WTC11 (cell line): ENCODE measurements at places on chromosomes 12 and 14. TPM values are rescaled to one million over a fixed set of nuclear protein-coding genes. Genes with fewer than 3 reads are reported as not detected.

The EML5 gene
- 0.66 to 1.2 TPM (median 0.85 TPM) in 3 replicates for total RNA-seq

The EXD2 gene
- total RNA-seq: 24.1 to 28.2 TPM (median 26.2 TPM) in 3 replicates

The KLRF2 gene
- total RNA-seq: not detected in 3 replicates

The PLXNC1 gene
- 1.4 to 3.1 TPM (median 2.0 TPM) in 3 replicates for total RNA-seq

The IL31 gene
- total RNA-seq: not detected in 3 replicates

The CYP27B1 gene
- 2.1 to 3.2 TPM (median 2.8 TPM) in 3 replicates for total RNA-seq

The BBOF1 gene
- total RNA-seq: 0.48 to 0.98 TPM (median 0.73 TPM) in 3 replicates

The PLEKHD1 gene
- 0.85 to 1.0 TPM (median 0.87 TPM) in 3 replicates for total RNA-seq

The RITA1 gene
- 26.4 to 29.3 TPM (median 27.1 TPM) in 3 replicates for total RNA-seq

The KCNA5 gene
- 0.14 to 0.23 TPM (median 0.22 TPM) in 3 replicates for total RNA-seq

The ADAMTS20 gene
- 6.0 to 7.4 TPM (median 7.2 TPM) in 3 replicates for total RNA-seq

The CCDC177 gene
- 1.7 to 2.2 TPM (median 2.1 TPM) in 3 replicates for total RNA-seq

The PRB4 gene
- not detected in 3 replicates for total RNA-seq

The HEATR5A gene
- total RNA-seq: 29.6 to 36.2 TPM (median 31.6 TPM) in 3 replicates

- H3K36me3 ChIP-seq: no peaks in the 10 kb centered on the region; the same call in 1 of the 2 replicates
- H3K27ac ChIP-seq: no peak overlapping the region
- H3K4me3 ChIP-seq: no peak overlapping the region
- no peak for DNase-seq
- H3K4me1 ChIP-seq: peaks cover 12% of the 10 kb centered on the region
- H3K27me3 ChIP-seq: no peaks in the 10 kb centered on the region
Measured at GRCh38 chr12:113818283-113818682, 147.8 kb downstream of the RBM19 start.

DNA sequence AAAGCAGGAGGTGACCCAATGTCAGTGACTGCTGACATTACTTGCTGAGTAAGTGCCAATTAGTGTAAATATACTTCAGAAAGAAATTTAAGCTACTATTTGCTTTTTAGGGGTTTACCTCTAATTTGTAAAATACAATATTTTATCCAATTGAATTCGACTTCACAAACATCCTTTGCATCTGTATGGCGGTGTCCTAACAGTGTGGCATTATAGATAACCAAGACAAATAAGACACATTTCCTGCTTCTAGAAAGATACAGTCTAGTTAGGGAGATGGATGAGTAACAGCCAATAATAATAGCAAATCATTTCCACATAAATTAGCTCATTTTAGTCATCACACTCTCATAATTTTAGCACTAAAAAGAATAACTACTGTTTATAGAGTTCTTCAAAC is 196.5 kb downstream of the AKAP6 start:
- no peak for DNase-seq
- no peaks in the 10 kb centered on the region; the same call in 1 of the 2 replicates for H3K27me3 ChIP-seq
- no peaks in the 10 kb centered on the region for H3K36me3 ChIP-seq
- H3K4me1 ChIP-seq: no peaks in the 10 kb centered on the region
- no peak overlapping the region for H3K27ac ChIP-seq
- H3K4me3 ChIP-seq: no peak overlapping the region

GRCh38 chr12:46526233-46526632 is 153.7 kb upstream of the SLC38A2 start:
- peaks cover 19% of the 10 kb centered on the region for H3K36me3 ChIP-seq
- H3K27ac ChIP-seq: no peak overlapping the region
- H3K4me1 ChIP-seq: 0 out of 2 replicates have a peak, but pooled peaks cover 4% of the 10 kb centered on the region
- DNase-seq: no peak
- no peak overlapping the region for H3K4me3 ChIP-seq
- H3K27me3 ChIP-seq: no peaks in the 10 kb centered on the region

DNA sequence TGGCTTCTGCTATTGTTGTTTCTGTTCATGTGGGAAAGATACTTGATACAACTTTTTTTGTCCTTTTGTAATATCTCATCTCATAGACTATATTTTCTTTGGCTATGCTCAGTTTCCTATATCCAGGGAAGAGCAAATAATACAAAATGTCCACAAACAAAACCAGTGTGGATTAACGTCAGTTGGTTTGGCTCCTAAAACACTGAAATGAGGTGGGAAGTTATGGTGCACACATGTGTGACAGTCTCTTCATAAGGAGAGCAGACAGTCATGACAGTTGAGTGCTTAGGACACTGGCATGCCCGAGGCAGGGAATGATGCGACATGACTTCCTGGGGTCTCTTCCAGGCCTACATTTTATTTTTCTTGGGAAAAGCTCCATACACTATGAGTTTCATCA is 27.5 kb downstream of the RHOJ start:
- no peak for DNase-seq
- no peak overlapping the region for H3K27ac ChIP-seq
- H3K4me1 ChIP-seq: peaks cover 16% of the 10 kb centered on the region
- H3K27me3 ChIP-seq: no peaks in the 10 kb centered on the region
- no peak overlapping the region for H3K4me3 ChIP-seq

- no peaks in the 10 kb centered on the region for H3K27me3 ChIP-seq
- H3K4me3 ChIP-seq: no peak overlapping the region
- no peak overlapping the region for H3K27ac ChIP-seq
- H3K4me1 ChIP-seq: no peaks in the 10 kb centered on the region
- H3K36me3 ChIP-seq: no peaks in the 10 kb centered on the region
Measured at GRCh38 chr14:86858591-86858990, 1134.4 kb downstream of the GALC start.

DNA sequence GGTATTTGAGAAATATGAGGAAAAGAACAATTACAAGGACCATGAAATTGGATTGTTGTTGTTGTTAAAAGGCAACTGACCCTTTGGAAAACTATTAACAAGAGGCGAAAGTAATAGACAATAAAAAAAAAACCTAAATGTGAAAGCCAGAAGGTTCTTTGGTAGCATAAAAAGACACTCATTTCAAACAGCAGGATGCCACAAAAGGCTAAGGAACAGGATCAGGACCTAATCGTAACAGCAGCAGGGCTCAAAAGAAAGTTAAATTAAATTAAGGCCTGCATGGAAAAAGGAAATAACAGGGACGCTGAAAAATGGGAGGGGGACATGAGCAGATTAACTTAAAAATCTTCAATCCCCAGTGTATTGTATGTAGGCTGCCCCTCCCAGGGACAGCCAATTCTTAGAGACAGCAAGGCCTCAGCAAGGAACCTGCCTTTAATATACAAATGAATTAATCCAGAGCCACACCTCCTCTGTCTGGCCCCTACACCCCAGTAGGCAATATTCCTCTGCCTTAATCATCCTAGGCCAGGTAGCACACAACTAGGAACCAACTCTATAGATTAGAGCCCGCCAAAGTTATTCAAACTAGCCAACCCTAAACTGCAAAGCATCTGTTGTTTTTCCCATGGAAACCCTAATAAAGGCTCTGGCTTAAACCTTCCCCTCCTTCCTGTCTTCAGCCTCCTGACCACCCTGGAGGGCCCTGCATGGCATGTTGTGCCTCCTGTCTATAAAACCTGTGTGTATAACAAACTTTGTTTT is 28.4 kb upstream of the AP4S1 start:
- H3K36me3 ChIP-seq: peaks cover 27% of the 10 kb centered on the region
- H3K4me3 ChIP-seq: peak overlapping the region; percentile 15; the same call in 1 of the 2 replicates
- no peaks in the 10 kb centered on the region for H3K27me3 ChIP-seq
- DNase-seq: no peak

DNA sequence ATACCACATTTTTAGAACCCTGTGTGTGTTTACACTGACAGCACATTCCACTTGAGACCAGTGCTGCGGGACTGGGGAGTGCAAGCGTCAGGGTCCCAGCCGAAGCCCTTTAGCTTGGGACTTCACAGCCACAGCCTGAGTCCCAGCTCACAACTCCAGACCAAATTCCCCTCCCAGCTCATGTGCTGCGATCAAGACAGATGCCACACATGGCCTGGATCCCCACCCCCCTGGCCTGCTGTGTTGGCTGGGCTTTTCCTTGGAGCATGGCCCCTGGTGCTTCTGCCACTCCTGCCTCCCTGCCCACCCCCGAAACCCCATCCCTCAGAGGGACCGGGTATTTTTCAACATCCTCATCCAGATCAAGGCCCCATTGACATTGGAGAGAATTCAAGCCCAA is 63.7 kb downstream of the WDR20 start:
- H3K27me3 ChIP-seq: no peaks in the 10 kb centered on the region
- peaks cover 5% of the 10 kb centered on the region; the same call in 1 of the 2 replicates for H3K36me3 ChIP-seq
- H3K4me3 ChIP-seq: no peak overlapping the region
- DNase-seq: no peak
- no peak overlapping the region for H3K27ac ChIP-seq

DNA sequence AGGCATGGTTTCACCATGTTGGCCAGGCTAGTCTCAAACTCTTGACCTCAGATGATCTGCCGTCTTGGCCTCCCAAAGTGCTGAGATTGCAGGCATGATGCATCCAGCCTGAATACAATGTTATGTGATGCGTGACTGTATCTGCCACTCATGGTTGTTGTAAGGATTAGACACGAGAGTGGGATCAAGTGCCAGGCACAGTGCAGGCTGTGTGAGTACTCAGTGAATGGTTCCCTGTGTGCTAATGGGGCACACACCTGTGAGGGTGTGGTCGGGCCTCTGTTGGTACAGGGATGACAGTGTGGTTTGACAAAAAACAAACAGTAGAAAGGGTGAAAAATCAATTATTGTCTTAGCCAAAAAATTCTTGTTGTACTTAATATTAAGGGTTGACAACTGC is 61.8 kb downstream of the TECPR2 start:
- no peak overlapping the region for H3K4me3 ChIP-seq
- peaks cover 34% of the 10 kb centered on the region for H3K36me3 ChIP-seq
- DNase-seq: no peak
- H3K27ac ChIP-seq: no peak overlapping the region
- no peaks in the 10 kb centered on the region for H3K4me1 ChIP-seq
- H3K27me3 ChIP-seq: no peaks in the 10 kb centered on the region

- H3K27ac ChIP-seq: no peak overlapping the region
- H3K4me3 ChIP-seq: no peak overlapping the region
- peaks cover 33% of the 10 kb centered on the region for H3K36me3 ChIP-seq
- H3K27me3 ChIP-seq: no peaks in the 10 kb centered on the region
- no peaks in the 10 kb centered on the region for H3K4me1 ChIP-seq
Measured at GRCh38 chr14:33879684-33880286, 71.1 kb downstream of the EGLN3 start.

- H3K4me3 ChIP-seq: no peak overlapping the region
- H3K27ac ChIP-seq: no peak overlapping the region
- H3K36me3 ChIP-seq: peaks cover 14% of the 10 kb centered on the region
- H3K4me1 ChIP-seq: peaks cover 27% of the 10 kb centered on the region
- DNase-seq: no peak
- H3K27me3 ChIP-seq: peaks cover 10% of the 10 kb centered on the region
Measured at GRCh38 chr14:97039717-97040363, 242.7 kb downstream of the VRK1 start.

GRCh38 chr14:24334431-24335291 is at the start of gene ADCY4:
Gene ADCY4, minus strand, starts transcription at chr14:24335071. Its CDS starts 419 bp downstream, at chr14:24334652.
- peak; percentile 41 for DNase-seq
- peak within 1 kb of the TSS; percentile 78 for H3K4me3 ChIP-seq
- peaks cover 24% of the 10 kb centered on the region for H3K4me1 ChIP-seq
- no peak within 1 kb of the TSS for H3K27ac ChIP-seq
- peaks cover 100% of the 10 kb centered on the region for H3K27me3 ChIP-seq

- no peak overlapping the region for H3K4me3 ChIP-seq
- no peaks in the 10 kb centered on the region for H3K36me3 ChIP-seq
- no peak overlapping the region for H3K27ac ChIP-seq
Measured at GRCh38 chr14:31920989-31921650, 156.0 kb upstream of the ARHGAP5 start.

DNA sequence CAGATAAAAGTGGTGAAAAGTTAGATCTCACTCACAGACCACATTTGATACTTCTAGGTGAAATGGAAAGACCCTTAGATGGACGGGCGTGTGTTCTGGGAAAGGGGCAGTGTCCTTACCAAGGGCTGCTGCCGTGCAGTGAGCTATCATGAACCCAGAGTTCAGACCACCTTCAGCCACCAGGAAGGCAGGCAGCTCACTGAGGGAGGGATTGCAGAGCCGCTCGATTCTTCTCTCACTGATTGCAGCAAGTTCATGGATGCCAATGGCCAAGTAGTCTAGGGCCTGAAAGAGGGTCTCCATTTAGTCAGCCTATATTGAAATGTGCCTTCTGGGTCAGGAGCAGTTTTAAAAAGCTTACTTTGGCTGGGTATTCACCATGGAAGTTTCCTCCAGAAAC is 15.7 kb downstream of the HAL start:
- no peaks in the 10 kb centered on the region for H3K36me3 ChIP-seq
- peaks cover 11% of the 10 kb centered on the region for H3K4me1 ChIP-seq
- no peak for DNase-seq
- no peak overlapping the region for H3K4me3 ChIP-seq

DNA sequence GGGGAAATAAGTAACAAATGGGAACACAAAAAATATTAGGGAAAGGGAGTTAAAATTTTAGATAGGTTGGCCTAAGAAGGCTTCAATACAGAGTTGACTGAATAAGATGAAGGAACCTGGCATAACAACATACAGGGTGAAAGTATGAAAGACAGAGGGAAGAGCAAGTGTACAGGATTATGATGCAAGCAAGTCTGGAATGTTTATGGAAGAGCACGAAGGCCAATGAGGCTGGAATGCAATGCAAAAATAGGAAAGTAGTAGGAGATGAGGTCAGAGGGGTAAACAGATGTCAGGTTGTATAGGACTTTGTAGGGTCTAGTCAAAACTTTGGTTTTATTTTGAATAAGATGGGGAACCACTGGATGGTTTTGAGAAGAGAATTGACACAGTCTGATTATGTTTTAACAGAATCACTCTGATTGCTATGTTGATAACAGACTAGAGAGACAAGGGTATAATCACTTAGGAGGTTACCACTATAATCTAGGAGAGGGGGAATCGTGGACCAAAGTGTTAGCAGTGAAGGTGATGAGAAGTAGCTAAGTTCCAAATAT is 96.8 kb downstream of the OSBPL8 start:
- no peaks in the 10 kb centered on the region for H3K36me3 ChIP-seq
- no peaks in the 10 kb centered on the region for H3K27me3 ChIP-seq
- H3K4me3 ChIP-seq: no peak overlapping the region
- H3K4me1 ChIP-seq: peaks cover 22% of the 10 kb centered on the region
- no peak overlapping the region for H3K27ac ChIP-seq

- H3K27ac ChIP-seq: peak overlapping the region; percentile 30; the same call in 1 of the 2 replicates
- H3K4me1 ChIP-seq: peaks cover 33% of the 10 kb centered on the region
- H3K36me3 ChIP-seq: no peaks in the 10 kb centered on the region
Measured at GRCh38 chr12:106581543-106582248, 1.1 kb upstream of the RFX4 start.

DNA sequence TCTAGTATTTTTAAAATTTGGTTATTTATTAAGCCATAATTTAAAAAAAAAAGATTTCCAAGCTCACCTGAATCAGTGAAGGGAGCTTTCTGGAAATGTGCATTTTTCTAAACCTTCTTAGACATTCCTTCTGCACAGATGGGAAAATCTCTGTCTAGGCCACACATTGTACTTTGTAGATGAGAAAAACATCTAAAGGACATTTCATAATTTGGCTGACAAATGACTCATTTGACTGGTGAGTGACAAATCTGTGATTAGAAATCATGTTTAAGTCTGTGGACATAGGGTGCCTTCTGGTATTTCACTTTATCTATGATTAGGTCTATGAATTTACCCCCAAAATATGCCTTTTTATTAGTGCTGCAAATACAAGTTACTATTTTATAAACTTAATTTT is 1044.9 kb upstream of the FLRT2 start:
- H3K4me3 ChIP-seq: no peak overlapping the region
- no peaks in the 10 kb centered on the region for H3K36me3 ChIP-seq
- peaks cover 16% of the 10 kb centered on the region for H3K4me1 ChIP-seq
- no peaks in the 10 kb centered on the region for H3K27me3 ChIP-seq

GRCh38 chr14:49860988-49861698 is 8.6 kb upstream of the NEMF start:
- no peak overlapping the region for H3K27ac ChIP-seq
- DNase-seq: no peak
- H3K4me1 ChIP-seq: peaks cover 12% of the 10 kb centered on the region
- H3K4me3 ChIP-seq: no peak overlapping the region; the same call in 1 of the 2 replicates
- H3K36me3 ChIP-seq: no peaks in the 10 kb centered on the region

GRCh38 chr14:61712137-61712536 is 16.8 kb downstream of the HIF1A start:
- peaks cover 70% of the 10 kb centered on the region for H3K4me1 ChIP-seq
- no peak overlapping the region for H3K4me3 ChIP-seq
- no peak for DNase-seq
- H3K27ac ChIP-seq: peak overlapping the region; percentile 21
- H3K27me3 ChIP-seq: no peaks in the 10 kb centered on the region
